Hair follicle dermal papilla cell (primary cell): ENCODE measurements at places on chromosomes 3 and 15. TPM values are rescaled to one million over a fixed set of nuclear protein-coding genes. Genes with fewer than 3 reads are reported as not detected.

The RMDN3 gene
- 15.7 and 21.6 TPM in 2 replicates for total RNA-seq

The PSTPIP1 gene
- total RNA-seq: not detected in 2 replicates

The CYP8B1 gene
- total RNA-seq: not detected in 2 replicates

The DPPA2 gene
- not detected in 2 replicates for total RNA-seq

The ZNF385D gene
- total RNA-seq: 1.2 and 1.6 TPM in 2 replicates

The MINDY4B gene
- not detected in 2 replicates for total RNA-seq
